GM19239 (cell line): ENCODE measurements at places on chromosomes 5 and 9.

DNA sequence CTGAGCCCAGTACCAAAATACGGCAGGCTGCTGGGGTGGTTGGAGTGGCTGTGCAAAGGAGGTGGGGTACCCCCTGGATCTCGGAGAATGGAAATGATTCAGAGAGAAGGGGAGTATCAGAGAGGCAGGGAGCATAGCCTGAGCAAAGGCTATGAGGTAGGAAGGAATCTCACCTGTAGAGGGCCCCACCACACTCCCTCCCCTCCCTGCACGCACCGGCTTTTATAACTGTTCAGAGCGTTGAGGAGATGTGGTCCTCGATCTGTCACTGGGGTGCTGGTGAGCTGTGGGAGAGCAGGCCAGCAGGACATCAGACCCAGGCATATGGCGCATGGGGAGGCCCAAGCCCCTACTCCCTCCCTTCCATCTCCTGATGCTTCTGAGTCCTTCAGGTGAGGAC lies 13.2 kb downstream of the PHF19 start:
- DNase-seq, result no peak

GRCh38 chr5:34656001-34656699 lies at the start of gene RAI14:
Gene RAI14 (plus strand): TSS chr5:34656328. CDS start chr5:34686920, 30,592 bp downstream.
- DNase-seq, result no peak

- DNase-seq, result no peak
Observed at GRCh38 chr9:129182625-129183494, 4.8 kb upstream of the IER5L start.

GRCh38 chr5:81065492-81065891 lies 105.3 kb downstream of the RASGRF2 start:
- DNase-seq, result no peak

DNA sequence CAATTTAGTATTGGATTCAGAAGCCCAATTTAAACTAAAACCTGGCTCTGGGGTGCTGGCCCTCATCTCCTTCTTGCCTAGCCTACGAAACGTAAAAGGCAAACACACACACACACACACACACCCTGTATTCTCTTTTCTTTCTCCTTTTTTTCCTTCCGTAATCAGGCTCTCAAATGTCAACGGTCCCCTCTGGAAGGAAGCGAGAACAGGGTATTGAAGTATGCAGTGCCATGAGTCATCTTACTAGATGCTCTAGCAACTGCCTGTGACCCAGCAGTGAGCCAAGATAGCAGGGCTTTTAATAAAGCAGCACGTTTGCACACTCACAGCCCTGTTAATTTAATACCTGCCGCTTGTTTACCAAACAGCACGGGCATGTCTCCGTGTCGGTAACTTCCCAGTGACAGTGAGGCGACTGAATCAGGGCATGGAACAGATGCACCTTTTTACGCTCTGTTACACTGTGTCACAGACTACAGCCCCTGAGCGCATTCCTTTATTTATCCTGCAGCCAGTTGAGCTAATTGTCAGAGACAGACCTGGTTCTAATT lies 243.8 kb downstream of the BNC2 start:
- DNase-seq, result no peak

DNA sequence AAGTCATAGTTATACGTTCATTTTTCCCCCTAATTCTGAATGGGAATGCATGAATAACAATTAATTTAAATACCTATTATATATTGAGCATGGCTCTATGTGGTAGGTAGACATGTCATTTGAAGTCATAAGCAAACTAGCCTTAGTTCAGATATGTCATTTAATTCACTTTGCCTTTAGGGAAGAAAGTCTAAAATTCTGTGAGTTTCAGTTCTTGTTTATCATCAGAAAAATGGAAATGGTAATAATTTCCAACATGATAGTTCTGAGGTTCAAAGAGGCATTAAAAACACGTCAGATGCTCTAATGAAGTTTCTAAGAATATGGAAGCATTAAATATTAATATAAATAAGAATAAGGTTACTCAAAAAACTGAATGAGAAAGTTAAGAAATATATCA lies 13.1 kb upstream of the ANXA1 start:
- no peak for DNase-seq

DNA sequence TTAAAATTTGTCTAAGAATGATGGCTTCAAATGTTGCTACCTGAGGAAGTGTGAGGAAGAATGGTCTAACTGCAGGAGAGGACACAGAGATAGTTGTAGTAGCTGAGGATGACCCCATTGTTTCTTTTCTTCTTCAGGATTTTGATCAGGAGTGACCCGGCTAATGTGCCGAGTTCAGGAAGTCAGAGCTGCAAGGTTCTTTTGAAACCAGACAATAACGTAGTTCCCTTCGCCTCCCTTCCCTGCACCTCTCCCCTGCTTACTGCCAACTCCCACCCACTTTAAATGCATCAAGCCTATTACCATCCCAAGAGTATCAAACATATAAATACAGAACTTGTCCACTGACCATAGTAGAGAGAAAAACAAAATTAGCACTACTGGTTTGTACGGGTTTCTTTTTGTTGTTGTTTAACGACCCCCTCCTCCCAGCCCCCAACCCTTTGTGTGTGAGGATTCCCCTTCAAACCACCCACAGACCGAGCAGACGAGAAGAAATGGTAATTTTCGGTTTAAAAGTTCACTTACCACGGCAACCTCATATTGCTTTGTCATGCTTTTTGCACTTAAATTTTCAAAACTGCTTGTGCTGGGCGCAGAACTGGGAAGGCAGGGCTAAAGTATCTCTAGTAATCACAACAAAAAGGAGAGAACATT lies 23.5 kb upstream of the ELAVL2 start:
- DNase-seq, result no peak
